ENCODE measurements at places on chromosomes 3 and 15.

DNA sequence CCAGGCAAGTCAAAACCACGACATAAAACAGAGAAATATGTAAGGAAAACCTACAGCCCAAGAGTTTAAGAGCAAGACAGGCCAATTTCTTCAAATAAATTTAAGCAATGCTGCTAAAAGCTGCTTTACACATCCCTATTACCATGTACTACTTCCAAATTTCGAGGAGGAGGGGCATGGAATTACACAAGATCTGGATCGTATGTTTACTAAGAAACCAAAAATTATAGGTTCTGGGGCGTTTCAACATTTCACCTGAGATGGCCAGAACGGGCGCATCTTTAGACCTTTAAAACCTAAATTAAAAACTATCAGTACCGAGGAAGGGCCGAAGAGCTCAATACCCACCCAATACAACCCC is 664 bp upstream of the NR2C2 start:
- DNase-seq = no peak

DNA sequence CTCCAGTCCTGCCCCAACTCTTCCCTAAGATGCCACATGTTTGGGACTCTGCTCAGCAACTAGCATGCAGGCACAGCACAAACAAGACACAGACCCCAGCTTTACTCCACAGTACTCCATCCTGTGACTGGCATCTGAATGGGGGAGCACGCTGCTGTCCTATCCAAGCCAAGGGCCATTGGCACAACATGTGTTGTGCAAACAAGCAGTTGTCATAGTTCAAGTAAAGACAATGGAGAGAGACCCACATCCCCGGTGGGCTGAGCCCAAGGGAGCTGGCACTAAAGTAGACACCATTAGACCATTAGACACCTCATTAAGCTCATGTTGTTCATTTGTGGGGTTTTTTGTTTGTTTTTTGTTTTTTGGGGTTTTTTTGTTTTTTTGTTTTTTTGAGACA is 132.7 kb downstream of the CHSY1 start:
- no peak for DNase-seq

DNA sequence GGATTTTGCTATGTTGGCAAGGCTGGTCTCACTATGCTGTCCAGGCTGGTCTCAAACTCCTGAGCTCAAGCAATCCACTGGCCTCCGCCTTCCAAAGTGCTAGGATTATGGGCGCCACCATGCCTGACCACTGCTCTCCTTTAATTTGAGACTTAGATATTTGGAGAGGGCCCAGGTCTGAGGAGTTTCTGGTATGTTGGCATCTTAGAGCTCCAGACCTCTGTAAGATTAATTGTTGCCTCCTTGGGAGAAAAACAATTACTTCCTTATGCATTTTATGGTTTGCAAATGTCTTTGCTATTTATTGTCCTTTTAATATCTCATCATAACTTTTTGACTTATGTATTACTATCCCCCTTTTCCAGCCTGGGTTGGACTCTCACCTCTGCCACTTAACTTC is 2.9 kb downstream of the ZNF774 start:
- no peak for DNase-seq

DNA sequence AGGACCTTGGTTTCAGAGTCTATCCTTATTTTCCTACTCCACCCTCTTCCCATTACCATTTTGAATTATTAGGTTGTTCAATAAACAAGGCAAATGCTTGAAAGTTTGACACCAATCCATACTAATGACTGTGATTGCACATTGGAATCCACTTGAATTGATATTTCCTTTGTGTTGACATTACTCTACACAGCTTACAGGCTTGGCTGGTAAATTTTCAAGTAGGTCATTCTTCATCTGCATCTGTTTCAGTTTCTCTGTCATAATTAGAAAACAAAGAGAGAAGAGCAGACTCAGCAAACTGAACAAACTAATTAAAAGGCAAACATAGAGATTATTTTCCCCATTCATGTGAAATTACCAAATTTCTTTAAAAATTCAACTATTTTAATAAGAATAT is 732.9 kb upstream of the BCHE start:
- DNase-seq = no peak

DNA sequence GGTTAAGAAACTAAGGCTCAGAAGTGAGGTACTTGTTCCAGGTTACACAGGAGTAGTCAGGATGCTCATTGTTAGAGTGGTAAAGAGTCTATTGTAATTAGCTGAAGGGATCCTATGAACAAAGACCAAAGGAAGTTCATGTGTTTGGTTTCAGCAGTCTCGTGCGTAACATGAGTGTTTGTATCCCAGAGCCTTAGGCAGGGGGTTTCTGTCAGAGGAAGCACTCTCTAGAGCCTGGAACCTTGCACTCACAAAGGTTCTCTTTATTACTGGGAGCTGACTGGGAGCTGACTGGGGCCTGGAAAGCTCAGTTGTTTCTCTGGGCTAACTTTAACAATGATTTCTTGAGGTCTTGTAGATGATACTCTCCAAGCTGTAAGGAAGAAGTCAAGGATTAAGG is 3.9 kb downstream of the ZNF197 start:
- DNase-seq = no peak

DNA sequence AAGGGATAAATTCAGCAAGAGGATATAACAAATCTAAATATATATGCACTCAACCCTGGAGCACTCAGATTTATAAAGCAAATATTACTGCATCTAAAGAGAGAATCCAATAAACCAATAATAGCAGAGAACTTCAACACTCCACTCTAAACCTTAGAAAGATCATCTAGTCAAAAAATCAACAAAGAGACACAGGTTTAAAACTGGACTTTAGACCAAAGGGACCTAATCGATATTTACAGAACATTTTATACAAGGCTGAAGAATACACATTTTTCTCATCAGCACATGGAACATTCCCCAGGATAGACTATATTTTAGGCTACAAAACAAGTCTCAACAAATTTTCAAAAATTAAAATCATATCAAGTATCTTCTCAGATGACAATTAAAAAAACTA is 379.0 kb downstream of the GBE1 start:
- DNase-seq = no peak

GRCh38 chr3:161273589-161274218 is 52.6 kb downstream of the NMD3 start:
- DNase-seq = peak; percentile 62

DNA sequence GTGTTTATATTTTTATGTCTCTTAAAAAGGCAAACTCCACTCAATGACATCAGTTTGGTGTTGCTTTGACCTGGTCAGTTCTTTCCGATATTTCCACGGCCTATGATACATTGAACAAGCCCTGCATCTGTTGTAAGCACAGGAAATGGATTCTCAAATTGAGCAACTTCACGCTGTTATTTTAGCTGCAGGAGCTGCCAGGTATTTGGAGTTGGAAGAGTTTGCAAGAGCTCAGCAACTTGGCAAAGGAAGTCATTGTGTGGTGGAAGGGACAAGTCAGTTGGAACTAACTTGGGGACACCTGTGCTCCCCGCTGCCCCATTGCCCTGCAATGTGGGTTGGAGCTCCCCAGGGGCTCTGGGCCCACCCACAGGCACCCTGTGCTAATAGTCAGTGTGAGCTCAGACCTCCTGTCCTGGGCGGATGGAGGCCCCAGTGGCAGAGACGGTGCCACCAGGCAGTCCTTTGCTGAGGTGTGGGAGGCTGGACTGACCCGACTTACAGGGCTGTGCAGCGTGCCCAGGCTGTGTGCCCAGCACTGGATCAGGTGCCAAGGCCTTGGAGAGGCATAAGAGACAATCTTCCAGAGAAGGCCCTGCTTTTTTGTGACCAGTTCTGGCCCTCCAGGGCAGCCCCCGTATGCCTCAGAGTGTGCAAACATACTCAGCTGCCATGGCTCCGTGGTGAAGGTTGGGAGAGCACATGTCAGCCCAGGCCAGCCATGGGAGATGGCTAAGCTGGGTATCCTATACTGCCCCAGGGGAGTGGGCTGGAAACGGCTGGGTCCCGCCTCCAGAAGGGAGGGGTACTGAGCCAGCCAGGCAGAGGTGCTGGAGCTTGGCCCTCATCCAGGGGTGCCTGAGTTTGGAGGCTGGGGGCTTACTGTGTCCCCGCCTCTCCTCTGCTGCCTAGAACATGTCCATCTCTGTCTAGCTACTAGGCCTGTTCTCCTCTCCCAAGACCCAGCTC is 43.5 kb downstream of the KY start:
- no peak for DNase-seq

DNA sequence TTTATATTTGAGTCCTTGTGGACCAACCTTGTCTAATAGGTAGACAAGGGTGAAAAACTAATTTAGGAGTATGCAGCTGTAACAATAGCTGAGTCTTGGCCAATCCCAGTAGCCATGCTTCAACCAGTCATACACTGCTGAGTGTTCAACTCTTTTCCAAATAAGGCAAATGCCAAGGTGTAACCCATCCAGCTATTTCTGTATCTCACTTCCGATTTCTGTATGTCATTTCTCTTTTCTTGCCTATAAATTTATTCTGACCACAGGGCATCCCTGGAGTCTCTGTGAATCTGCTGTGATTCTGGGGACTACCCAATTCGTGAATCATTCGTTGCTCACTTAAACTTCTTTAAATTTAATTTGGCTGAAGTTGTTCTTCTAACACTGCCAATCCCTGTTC is 93.2 kb downstream of the MAGI1 start:
- no peak for DNase-seq

DNA sequence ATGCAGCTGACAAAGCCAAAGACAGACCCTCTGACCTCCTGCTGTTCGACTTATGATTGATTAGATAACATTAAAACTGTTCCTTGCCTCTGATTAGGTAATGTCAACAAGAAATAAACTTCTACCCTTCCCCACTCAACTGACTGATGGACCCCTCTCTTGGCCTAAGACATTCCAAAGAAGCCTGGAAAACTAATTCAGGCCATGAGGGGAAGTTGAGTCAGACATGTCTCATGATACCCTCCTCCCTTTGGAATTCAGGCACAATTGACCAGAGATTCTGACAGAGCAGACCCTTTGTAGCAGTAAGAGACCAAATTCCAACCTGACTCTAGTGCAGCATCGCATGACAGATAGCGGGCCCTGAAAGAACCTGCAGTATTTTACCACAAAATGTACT is 354.5 kb downstream of the OCA2 start:
- no peak for DNase-seq

DNA sequence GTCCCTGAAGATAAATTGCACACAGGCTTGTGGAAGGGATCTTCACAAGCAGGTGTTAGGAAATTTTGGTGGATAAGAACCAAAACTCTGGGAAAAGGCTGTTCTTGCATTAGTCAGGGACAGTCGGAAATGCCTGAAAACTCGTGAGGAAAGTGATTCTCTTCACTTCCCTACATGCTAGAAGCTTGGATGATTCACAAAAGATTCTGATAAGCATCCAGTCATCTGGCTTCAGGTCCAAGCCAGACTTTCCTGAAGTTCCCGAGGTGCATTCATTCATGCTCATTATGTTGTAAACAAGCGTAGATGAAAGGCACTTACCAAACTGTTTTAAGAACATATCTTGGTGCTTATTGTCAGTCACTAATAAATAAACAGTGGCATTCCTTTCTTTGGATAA is 1028.7 kb downstream of the NTRK3 start:
- DNase-seq = no peak

GRCh38 chr3:197205675-197206074 is 92.7 kb downstream of the DLG1 start:
- no peak for DNase-seq

DNA sequence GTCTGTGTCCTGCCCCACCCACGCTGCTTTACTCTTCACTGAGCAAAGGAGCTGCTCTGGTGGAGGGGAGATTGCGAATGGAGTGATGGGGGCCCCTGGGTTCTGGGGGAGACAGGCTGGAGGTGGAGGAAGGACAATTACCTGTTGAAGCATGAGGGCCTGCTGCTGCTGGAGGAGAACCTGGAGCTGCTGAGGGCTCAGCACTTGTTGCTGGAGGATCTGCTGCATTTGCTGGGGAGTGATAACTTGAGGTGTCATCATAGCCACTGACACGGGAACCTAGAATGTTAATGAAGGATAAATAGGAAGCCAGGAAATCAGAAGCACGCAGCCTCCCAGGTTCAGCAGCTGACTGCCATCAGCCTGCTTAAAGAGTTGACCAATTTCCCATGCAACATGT is 530.0 kb downstream of the FOXP1 start:
- DNase-seq = no peak

DNA sequence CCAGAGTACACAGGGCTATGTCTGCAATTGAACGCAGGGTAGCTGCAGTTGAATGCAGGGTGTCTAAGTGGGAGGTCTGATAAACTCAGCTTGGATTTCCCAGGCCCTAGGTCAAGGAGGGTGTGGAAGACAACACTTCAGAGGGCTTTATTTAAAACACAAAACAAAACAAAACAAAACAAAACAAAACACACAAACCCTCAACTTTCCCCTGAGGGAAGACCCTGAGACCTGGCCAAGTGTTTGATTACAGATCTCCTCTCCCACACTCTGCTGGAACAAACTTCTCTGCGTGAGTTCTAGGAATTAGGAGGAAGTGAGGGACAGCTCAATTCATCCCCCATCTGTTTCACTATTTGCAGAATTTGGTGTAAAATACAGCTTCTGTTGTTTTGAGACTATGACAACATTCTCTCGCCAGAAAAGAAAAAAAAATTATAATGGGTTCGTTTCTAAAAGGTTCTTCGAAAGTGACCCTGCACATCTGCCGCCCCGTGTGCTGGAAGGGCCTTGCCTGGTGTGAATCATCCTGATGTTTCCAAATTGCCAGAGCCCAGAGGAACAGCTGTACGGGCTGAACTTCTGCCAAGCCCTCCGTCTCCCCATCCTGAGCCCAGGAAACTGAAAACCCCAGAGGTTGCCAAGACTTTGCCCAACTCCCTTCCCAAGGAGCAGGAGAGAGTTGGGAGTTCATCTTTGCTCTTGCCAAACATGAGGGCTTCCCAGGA is 73.3 kb upstream of the RAD18 start:
- no peak for DNase-seq

DNA sequence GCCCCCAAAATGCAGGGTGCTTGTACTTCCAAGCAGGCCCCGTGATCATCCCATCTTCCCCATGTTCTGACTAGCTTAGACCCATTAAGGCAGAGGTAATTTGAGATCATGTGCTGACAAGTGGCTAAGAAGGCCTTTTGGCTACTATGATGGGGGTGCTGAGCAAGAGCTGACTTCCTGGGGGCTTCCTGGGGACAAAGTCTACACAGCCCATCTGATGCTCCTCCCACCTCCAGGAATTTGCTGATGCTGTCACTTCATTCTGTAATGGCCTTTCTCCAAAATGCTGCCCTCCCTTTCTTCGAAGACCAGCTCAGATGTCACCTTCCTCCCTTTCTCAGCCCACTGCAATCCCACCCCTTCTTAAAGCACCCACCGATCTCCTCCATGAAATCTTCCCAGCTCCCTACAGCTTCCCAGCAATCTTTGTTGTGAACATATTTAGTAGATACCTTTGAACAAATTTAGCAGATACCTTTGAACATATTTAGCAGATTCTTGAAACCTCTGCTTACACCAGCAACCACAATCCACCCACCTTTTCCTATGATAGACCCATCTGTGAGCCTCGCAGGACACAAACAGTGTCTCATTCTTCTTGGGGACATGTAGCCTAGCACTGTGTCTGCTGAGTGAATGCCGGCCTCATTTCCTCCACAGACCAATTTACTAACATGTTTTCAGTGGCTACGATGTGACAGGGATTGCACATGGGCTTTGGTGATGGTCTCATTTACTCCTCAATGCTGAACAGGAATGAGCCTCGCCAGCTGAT is 223.3 kb downstream of the EPHB1 start:
- no peak for DNase-seq

Measured in RKO (cell line).